ENCODE measurements at places on chromosomes 7 and 10.

GRCh38 chr10:15123749-15124184, 26.6 kb downstream of the RPP38 start:
- no peak for DNase-seq

GRCh38 chr7:68511281-68511680, 1087.0 kb upstream of the AUTS2 start:
- no peak for DNase-seq

DNA sequence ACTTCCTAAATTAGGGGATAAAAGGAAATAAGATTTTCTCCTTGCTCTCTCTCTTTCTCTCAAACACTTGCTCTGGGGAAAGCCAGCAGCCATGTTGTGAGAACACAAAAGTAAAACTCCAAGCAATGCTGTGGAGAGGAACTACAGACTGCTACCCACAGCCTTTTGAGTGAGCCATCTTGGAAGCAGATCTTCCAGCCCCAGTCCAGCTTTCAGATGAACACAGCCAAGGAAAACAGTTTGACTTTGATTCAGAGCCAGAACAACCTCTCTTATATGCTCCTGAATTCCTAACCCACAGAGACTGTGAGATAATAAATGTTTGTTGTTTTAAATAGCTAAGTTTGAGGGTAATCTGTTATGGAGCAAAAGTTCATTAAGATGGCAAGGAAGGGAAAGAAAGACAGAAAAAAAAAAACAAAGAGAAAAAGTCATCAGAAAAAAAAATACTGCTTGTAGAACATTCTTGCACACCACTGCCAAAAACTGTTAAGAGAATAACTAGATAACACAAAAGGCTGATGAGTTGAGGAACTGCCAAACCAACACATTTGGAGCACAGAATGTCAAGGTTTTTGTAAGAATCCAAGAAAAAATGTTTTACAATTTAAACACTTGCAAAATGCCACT, 20.9 kb upstream of the PRKAR2B start:
- no peak for DNase-seq

GRCh38 chr7:155469-155900, 36.9 kb upstream of the FAM20C start:
- no peak for DNase-seq

DNA sequence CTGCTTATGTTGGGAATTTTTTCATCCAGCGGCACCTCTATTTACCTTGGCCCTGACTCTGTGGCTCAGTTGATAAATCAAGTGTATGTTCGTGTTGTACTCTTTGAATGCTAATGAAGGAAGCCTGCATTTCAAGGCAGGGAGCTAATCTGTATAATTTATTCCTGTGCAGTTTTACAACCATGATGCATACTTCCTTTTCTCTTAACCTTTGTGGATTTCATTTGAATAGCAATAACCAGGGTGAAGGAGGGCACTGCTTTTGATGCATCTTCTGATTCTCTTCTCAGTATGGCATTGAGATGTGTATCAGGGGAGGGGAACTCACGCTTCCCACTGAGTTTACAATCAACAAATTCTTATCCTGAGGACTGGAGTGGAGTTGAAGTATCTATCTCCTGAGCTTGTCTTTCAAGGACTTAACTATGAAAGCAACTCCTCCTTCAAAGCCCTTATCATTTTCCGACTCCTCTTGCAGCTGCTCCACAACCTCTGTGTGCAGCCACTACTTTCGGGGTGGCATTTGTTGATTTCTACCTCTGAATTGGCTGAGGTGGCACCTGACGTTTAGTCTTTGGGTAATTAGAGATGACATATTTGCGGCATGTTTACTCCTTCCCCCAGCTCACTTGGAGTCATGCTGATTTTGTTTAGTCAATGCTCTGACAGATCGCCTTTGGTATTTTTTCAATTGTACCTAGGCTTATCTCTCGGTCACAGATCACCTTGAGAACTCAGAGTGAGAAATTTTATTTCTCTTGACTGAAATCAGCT, 275.2 kb downstream of the PHTF2 start:
- no peak for DNase-seq

- DNase-seq: no peak
Observed at GRCh38 chr10:2342206-2342605, 604.9 kb upstream of the ADARB2 start.

DNA sequence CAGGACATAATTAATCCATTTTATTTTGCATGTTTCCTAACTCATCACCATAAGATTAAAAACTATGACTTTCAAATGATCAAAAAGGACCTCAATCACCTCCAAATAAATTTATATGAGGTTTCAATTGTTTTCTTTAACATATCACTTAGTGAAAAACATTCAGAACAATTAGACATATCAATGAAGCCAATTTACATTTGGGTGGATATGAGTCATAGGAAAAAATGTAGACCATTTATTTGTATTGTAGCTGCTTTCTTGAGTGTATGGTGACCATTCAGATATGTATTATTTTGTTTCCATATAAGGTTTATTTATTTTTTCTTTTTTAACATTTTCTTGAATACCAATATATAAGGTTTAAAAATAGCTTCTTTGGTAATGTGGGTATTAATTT, 13.3 kb upstream of the EXOC6 start:
- DNase-seq: no peak

GRCh38 chr7:452226-452751, 67.4 kb downstream of the PDGFA start:
- DNase-seq: peak; percentile 40
